Cerebellum (tissue), 4 donors: ENCODE measurements at places on chromosomes 3 and 15. TPM values are rescaled to one million over a fixed set of nuclear protein-coding genes. Genes with fewer than 3 reads are reported as not detected.

- no peak for DNase-seq
Measured at GRCh38 chr3:192275741-192276355, 451.5 kb downstream of the FGF12 start.

BUB1B gene
- total RNA-seq: 23.2 TPM

PIERCE2 gene
- total RNA-seq: 2.5 TPM

DNA sequence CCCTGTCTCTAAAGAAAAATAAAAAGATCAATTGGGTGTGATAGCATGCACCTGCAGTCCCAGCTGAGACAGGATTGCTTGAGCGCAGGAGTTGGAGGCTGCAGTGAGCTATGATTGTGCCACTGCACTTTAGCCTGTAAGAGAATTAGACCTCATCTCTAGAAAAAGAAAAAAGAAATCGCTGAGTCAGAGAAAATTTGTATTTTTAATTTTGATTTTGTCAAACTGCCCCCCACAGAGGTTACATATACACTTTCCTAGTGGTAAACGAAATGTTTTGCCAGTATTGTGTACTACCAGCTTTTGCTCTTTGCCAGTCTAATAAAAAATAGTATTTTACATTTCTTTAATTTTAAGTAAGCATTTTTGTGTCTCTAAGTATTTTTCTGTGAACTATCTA is 5.3 kb upstream of the CRYGS start:
- DNase-seq: no peak

DNA sequence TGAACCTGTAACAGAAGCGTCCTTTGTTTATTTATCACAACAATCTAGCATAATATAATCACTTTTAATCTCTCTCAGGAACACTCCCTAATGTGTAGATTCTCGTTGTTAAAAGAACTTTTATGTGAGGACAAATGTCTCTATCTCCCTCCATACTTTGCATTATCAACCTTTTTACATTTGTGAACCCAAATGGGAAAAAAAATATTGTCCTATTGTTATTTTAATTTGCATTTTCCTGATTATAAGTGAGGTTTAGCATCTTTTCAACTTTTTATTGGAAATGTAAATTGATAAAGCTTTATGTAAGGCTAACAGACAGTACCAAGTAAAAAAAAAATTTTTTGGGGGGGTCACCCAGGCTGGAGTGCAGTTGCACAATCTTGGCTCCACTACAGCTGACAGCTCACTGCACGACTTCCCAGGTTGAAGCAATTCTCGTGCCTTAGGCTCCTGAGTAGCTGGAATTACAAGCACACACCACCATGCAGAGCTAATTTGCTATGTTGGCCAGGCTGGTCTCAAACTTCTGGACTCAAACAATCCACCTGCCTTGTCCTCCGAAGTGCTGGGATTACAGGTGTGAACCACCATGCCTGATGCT is 33.0 kb upstream of the DENND4A start:
- DNase-seq: no peak

DYNLT2B gene
- 31.5 TPM for total RNA-seq

SI gene
- total RNA-seq: 0.18 TPM

SOX2 gene
- 59.1 TPM for total RNA-seq

SRP14 gene
- total RNA-seq: 84.8 TPM

WNT5A gene
- total RNA-seq: 49.4 TPM

DNA sequence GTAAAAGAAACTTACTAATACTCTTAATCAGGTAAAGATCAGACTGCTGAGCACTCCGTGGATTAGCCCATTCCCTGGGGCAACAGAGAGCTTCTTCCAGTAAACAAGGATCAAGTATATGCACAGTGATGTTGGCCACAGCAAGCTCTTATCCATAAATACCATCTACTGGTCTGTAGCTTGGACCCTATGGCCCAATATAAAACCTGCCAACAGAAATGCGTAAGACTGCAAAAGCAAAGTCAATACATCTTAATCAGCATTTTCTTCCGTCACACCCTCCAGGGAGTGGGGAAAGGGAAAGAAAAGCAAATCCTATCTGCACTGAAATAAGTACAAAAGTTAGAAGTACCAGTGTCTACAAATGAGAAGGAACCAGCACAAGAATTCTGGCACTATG is 1082.1 kb downstream of the ZPLD1 start:
- no peak for DNase-seq

DNA sequence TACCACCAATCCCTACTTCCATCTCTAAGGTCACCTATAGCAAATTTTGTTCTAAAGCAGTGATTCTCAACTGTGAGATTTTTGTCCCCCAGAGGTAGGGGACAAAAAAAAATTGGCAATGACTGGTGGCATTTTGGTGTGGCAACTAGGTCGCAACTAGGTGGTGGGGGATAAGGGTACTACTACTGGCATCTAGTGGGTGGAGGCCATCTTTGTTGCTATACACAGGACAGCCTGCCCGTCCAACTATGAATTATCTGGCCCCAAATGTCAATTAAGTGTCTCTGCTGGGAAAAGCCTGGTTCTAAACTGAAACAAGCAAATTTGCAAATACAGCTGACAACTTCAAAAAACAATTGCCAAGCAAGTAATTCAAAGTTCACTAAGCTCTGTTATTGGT is 1.4 kb downstream of the MTMR10 start:
- no peak for DNase-seq

DNA sequence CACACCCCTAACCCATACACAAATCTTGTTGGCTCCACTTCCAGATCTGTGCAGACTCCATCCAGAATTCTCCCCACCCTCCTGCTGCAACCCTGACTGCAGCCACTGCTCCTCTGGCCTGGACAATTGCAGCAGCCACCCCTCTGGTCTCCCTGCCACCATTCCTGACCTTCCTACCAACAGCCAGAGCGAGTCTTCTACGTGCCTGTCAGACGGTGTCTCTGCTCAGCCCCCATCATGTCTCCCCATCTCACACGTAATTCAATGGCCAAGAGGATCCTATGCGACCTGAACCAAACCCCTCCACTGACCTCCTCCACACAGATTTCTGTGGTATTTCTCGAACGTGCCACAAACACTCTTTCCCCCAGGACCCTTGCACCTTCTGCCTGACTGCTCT is 103.3 kb downstream of the TPRA1 start:
- DNase-seq: no peak

GRCh38 chr3:15355086-15355485 is 22.7 kb upstream of the SH3BP5 start:
- no peak for DNase-seq

PYDC2 gene
- not detected for total RNA-seq

TMEM266 gene
- 4.6 TPM for total RNA-seq

DNA sequence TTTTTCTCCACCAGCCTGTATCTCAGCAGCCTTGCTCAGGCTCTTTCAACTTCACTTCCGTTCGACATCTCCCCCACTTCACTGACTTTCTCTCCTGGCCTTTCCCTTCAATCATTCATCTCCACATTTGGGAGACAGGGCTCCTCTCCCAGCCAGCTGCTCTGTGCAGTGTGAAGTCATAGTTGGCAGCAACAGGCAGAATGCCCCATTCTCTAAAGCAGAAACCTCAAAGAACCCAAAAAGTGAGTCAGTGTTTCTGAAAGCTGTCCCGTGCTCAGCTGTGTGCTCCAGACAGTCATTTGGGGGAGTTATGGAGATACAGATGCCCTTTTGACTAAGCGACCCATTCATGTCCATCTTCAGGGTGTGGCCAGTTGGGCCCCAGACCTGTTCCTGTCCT is 54.3 kb downstream of the NTRK3 start:
- no peak for DNase-seq

DNA sequence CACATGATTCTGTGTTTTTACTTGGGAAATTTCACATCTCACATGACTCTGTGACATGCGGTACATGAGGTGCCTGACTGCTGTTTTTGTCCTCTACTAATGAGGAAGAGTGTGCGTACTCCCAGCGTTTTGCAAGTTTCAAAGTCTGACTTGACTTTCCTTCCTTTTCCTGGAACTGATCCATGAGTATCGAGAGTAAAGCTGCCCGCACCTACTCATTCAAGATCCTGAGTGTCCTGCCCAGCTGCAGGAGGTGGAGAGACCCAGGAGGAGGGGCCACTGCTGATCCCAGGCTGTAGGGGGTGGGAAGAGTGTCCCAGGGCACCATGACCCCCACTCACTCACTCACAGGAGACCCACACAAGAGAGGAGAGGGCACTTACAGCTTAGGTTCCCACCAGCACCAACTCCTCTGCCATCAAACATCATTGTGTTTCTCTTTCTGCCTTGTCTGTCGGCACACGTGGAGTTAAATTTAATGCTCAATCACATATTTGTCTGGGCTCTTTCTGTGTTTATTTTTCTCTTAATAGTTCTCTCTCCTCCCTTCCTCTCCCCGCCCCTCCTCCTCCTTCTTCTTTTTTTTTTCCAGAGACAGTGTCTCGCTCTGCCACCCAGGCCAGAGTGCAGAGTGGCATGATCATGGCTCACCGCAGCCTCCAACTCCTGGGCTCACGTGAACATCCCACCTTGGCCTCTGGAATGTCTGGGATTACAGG is 1.4 kb downstream of the CCR5AS start:
- DNase-seq: no peak

DNA sequence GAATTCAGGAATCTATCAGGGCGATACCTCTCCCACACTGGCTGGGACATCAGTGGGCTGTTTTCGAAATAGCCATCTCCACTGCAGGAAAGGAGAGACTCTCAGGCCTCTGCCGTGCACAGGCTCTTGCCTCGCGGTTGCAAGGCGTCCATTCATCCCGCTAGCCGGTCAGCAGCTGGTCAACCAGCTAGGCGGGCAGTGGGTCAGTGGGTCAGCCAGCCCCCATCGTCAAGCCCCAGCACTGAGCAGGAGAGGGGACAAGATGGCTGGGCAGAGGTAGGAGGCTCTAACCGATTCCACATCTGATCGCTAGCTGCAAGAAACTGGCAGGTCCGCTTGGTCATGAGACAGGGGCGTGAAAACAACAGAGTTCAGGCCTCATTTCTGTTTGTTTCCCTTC is 45.1 kb downstream of the MUC4 start:
- DNase-seq: no peak

DNA sequence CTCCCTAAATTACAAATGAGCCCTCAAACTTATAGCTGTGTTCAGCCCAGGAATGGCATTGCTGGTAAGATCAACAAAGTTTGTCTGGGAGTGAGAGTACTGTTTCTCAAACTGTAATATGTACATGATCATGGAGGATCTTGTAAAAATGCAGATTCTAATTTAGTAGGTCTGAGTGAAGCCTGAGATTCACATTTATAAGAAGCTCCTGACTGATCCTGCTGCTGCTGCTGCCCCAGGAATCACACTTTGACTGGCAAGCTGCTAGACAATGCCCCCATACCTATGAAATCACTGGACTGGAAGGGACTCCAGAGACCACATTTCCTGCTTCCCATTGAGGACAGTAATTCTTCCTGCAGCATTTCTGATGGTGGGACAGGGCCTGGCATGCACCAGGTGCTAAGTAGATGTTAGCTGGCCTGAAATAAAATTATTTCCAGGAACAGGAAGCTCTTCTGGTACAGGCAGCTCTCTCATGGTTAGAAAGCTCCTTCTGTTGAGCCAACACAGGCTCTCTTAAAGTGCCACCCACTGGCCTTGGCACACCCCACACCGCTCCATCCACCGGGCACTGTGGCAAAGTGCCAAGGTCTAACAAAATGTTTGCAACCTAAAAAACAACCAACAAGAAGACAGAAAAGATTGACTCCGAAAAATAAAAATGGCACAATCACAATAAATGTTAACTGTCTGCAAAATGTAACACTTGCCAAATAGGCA is 36.7 kb upstream of the ZNF710 start:
- DNase-seq: peak; percentile 47

DNA sequence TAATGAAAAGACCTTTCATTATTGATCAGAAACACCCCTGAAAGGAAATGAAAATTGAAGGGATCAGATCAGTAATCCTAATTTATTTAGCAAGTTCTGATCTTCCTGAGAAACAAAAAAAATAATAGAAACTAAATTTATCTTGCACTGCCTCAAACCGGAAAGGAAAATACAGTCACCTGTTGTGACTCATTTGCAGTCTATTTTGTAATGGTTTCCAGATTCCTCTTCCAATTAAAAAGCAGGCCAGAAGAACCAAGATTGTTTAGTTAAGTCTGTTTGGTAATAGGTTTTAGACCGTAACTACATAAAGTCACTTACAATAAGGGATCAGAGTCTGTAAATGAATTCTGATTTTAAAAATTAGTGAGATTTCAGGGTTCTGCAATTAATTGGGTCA is 49.7 kb upstream of the ATOSA start:
- no peak for DNase-seq

- no peak for DNase-seq
Measured at GRCh38 chr15:94237903-94238302, 6.5 kb downstream of the MCTP2 start.

DNA sequence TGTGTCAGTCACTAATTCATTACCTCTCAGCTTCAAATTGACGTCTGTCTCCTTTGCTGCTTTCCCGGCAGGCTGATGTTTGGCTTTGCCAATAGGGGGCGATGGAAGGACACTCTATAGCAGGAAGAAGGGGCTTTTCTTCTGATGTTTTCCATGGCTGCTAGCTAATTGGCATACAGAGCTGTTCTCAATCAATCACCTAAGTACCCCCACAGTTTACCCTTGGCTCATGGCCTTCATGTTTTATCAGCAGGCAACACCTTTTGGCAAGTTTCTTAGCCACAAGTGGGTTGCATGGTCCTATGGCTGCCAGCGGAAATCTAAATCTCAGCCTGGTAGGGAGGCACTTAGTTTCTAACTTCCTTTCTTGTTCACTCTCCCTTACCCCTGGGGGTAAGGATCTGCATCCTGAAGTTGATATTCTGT is 45.0 kb downstream of the ESYT3 start:
- DNase-seq: no peak

POLQ gene
- 5.5 TPM for total RNA-seq

NEDD4 gene
- total RNA-seq: 6.5 TPM

ATRIP gene
- 7.3 TPM for total RNA-seq

ZNF620 gene
- 12.5 TPM for total RNA-seq

DNA sequence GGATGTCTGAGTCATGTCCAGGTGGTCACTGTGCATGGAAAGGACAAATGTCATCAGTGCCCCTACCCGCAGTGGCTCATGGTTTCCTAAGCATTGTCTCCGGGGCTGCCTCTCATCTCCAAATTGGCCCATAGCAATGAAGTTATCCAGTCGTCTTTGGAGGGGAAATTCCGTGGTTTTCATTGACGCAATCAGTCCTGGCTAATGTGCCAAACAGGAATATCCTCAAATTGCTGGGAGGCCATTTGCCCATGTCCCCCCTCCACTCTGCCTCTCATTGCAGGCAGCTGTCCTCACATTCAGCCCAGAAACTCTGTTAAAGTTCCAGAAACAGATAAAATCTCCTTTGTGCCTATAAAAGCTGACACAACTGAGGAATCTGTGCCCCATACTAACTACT is 81.6 kb downstream of the MCTP2 start:
- DNase-seq: no peak

GRCh38 chr3:47065058-47065457 is 85.6 kb downstream of the NBEAL2 start:
- no peak for DNase-seq

- no peak for DNase-seq
Measured at GRCh38 chr3:127606086-127606805, 8.0 kb downstream of the MCM2 start.

GRCh38 chr3:50347187-50347813 is 1.8 kb upstream of the ZMYND10 start:
- DNase-seq: peak; percentile 84
